Fibroblast of pulmonary artery (primary cell): ENCODE measurements at places on chromosomes 6 and 20.

DNA sequence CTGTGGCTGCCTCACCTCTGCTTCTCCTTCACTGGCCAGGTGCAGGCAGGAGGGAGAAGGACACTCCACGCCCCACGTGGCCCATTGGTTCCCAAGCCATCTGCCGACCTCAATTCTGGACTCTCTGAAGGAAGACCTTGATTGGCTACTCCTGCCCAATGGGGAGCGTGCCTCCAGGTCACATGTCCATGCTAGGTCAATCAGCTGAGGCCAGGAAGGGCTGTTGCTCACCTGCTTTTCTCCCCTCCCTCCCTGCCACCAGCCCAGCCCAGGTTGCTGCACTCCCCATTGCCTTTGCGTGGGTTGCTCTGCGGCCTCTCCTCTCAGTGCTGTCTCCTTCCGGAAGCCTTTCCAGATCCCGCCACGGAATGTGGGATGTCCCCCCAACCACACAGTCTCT is 21.9 kb upstream of the CDH4 start:
- DNase-seq = no peak

- no peak for DNase-seq
Measured at GRCh38 chr20:4814696-4815252, 93.1 kb downstream of the PRND start.

- no peak for DNase-seq
Measured at GRCh38 chr6:109471105-109471810, 11.8 kb downstream of the ZBTB24 start.

DNA sequence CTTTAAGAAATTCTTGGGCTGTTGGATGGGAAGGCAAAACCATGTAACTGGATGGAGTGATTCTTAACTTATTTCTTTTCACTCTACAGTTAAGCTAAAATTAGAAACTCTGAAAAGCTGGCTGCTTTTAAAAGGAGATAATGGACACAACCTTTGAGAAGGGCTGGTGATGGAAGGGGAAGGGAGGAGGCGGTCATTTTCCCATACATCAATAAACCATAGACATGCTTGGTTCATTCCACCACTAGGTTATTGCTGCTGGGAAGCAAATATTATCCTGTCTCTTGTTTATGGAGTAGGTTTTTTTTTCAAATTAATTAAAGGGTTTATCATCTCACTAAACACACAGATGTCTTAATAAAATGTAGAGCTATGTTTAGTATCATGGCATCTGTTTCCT is 76.2 kb downstream of the PLCB1 start:
- DNase-seq = no peak
